ENCODE measurements at places on chromosomes 16 and 17.

DNA sequence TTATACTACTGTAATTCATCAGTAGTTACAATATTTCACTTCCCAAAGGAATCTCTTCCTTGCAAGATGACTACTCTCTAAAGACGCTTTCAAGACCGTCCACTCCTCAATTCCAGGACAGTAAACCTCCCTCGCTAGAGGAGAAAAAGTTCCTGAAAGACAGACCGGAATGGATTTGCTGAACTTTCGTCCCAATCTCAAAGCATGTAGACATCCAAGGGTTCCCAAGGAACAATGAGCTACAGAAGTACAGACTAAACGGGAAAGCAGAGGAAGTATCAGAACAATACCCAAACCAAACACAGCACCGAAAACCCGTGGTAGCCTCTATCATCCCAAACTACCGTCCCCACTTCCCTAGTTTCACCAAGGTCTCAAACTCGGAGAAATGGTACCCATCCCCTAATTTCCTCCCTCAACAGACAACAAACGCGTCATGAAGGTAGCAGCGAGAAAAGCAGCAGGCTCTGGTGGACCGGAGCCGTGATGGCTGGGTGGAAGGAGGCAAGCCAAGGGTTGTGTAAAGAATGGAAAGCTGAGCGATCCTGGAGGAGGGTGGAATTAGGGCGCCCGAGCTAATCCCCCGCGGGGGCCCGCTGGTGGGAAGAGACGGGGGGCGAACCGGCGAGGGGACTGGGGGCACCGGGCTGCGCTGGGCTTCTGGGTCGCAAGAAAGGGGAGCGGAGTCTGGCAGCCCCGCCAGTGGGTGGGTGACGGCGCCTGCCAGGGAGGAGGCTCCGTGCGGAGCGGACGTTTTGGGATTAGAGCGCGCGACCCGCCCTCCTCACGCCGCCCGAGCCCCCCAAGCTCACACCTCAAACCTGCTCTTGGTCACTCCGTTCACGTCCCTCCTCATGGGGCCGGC lies 647 bp downstream of the FBXL20 start:
- peak; percentile 2 for ATAC-seq

DNA sequence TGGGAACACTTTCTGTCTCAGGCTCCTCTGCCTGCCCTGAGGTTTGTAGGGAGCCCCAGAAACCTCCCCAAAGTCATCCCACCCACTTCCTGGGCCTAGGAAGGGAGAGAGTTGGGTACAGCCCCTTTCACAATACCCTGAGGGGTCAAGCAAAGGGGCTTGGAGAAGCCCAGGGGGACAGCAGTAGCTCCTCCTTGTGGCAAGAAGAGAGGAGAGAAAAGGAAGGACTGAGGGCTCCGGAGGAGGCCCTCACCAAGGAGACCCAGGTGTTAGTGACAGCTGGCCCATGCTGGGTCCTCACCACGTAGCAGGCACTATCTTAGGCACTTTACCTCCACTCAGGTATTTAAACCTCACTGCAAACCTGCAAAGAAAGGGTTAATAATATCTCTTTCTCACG lies 112.8 kb downstream of the IRX5 start:
- no peak for ATAC-seq

- ATAC-seq, result no peak
Measured at GRCh38 chr16:72311426-72311825, 139.5 kb upstream of the PMFBP1 start.

- peak; percentile 90 for ATAC-seq
Measured at GRCh38 chr16:89534252-89534756, 26.1 kb downstream of the SPG7 start.

GRCh38 chr17:27651411-27652345 lies 20.7 kb downstream of the LGALS9 start:
- ATAC-seq, result peak; percentile 60

GRCh38 chr16:12543700-12544476 lies 259.8 kb downstream of the CPPED1 start:
- ATAC-seq, result no peak

DNA sequence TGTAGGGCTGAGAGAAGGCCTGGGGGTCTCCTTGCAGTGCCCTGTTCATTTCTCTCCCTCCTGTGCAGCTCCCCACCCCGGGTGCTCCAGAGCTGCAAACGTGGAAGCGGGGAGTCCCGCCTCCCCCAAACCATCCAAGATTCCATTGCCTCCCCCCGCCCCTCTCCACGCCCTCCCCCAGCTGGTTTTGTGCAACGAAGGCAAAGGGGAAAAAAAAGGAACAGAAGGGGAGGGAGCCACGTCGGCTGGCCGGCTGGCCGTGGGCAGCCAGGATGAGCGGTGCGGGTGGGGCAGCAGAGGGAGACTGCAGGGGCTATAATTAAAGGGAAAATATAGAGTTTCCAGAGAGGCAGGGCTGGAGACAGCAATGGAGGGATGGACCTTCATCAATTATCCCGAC lies 1.7 kb upstream of the COL1A1 start:
- ATAC-seq, result no peak

GRCh38 chr17:17743391-17744112 lies 62.3 kb downstream of the RAI1 start:
- ATAC-seq, result no peak

GRCh38 chr16:77112746-77113145 lies 78.2 kb upstream of the MON1B start:
- no peak for ATAC-seq

- no peak for ATAC-seq
Measured at GRCh38 chr16:57562066-57562465, 19.6 kb downstream of the ADGRG5 start.

DNA sequence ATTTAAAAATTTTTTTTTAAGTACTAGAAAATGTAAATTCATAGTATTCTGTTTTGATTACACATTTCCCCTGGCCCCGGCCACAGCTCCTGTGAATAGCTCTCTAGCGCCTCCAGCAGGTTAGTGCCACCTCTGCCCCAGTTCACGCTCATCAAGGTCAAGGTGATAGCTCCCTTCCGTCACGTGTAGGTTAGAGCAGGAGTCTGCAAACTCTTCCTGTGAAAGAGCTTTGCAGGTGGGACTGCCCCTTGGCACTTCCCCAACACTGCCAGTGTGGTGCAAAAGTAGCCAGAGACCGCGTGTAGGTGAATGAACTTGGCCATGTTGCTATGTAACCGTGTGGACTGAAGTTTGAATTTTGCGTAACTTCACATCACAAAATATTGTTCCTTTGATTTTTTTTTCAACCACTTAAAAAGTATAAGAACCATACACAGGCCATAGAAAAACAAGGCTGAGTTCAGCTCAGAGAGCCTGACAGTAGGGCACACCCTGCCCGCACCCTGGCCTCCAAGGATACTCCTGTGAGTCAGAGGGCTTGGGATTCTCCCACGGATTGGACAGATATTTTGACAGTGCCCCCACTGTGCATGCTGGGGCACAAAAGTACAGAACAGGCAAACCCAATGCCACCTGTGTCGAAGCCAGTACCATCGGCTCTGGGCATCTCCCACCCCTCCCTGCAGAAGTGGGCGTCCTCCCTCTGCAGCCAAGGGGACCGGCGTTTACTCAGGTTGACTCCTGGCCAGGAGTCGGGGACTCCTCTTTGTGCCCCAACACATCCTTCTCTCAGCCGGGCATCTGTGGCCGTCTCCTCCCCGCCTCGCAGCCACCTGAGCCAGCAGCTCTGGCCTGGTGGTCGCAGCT lies 92.0 kb upstream of the CHMP6 start:
- ATAC-seq, result peak; percentile 57

DNA sequence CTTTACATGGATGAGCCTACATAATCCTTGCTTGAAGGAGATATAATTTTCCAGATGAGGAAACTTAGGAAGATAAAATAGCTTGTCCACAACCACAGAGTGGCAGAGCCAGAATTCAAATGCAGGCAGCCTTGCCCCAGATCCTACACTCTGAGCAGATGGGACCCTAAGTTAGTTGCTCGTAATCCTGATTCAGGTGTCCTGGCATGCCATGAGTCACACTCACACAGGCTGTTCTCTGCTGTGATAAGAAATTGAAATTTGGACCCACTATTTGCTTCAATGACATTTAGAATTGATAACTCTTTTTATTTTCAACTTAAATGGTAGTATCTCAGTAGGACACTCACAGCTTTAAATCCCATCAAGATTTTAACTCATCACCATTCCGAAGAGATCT lies 150.7 kb upstream of the CACNG5 start:
- ATAC-seq, result no peak
